ENCODE measurements at places on chromosomes 16 and 17. TPM values are rescaled to one million over a fixed set of nuclear protein-coding genes. Genes with fewer than 3 reads are reported as not detected.

DNA sequence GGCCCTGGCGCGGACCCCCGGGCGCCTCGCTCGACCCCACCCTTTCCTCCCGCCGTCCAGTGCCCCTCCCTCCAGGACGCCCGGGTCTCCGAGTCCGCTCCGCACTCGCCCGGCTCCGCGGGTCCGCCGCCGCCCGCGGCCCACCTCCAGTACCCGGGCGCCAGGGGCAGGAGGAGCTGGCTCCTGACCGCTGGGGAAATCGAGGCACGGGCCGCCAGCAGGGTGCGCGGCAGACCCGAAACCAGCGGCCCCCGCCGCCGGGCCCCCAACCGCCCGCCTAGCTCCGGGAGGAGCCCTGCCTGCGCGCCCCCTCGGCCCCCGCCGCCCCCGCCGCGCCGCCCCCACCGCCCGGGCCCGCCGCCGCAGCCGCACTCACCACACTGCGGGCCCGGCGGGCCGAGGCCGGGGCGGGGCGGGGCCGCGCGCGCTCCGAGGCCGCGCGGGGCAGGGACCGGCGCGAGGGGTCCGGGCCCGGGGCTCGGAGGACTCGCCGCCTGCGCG, 333 bp downstream of the MAFG start:
- DNase-seq, result no peak

DNA sequence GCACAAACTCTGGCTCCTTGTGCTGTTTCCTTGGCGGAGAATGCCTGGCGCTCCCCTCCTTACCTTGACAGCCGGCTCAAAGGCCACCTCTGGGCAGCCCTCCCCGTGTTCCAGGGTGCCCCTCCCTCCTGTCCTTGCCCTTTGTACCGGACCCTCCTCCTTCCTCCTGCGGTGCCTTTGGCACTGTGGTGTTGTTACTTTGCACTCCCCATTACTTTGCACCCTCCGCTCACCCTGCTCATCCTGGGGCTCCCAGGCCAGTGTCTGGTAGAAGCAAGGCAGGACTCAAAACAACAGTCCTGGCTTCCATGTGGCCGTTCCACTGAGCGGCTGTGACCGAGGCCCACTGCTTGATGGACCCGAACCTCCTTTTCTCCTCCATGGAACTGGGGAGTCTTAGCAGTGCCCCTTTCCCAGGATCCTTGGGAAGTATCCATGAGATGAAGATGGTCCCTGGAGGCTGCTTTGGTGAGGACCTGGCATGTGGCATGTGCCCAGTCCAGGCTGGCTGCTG, 147.8 kb downstream of the CMIP start:
- no peak for DNase-seq

DNA sequence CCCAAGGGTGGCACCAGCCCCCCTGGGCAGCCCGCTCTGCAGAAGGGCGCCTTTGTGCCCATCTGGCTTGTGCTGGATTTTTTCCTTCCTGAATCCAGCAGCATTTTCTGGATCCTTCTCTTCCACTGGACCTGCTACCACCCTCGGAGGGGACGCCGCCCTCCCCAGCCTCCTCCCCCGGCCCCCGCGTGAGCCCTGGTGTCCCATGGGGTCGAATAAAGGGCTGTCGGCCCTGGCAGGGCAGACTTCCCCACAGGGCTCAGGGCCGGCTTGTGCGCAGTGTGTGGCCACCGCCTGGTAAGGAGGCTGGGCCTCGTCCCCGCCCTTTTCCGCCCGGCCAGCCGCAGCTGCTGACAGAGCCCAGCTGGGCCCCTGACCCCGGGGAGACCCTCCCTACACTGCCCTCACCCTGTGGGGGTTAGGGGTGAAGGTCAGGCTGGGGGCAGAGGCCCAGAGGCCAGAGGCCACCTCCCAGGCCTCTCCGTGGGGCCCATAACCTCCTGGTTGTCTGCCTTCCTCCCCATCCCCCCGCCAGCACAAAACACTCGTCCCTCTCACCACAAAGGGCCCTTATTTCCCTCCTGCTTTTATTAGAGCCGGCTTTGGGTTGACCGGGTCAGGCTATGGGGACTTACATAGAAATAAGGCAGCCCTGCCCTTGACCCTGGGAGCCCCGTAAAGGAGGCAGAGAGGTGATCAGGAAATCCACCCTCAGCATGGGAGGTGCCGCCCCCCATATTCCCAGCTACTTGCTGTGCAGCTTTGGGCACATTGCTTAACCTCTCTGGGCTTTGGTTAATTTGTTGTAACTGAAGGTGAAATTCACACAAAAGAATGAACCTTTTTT, 179.3 kb upstream of the CIBAR2 start:
- DNase-seq, result no peak

GRCh38 chr16:70653406-70653805, 7.0 kb downstream of the IL34 start:
- DNase-seq, result no peak

DNA sequence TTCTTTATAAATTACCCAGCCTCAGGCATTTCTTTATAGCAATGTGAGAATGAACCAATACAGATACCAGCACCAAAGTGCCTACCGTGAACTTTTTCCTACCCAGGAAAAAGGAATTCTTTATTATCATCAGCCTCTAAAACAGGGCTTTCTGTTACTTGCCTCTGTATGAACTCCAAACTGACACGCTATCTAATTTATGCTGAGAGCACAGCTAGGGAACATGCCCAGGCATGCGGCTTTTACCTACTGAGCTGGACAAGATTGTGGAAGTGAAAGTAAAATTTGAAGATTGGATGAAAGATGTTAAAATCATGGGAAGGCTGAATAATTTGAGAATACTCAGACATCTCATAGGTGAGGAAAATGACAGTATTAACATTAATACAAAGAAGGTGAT, 24.4 kb upstream of the ADCY9 start:
- DNase-seq, result no peak

DNA sequence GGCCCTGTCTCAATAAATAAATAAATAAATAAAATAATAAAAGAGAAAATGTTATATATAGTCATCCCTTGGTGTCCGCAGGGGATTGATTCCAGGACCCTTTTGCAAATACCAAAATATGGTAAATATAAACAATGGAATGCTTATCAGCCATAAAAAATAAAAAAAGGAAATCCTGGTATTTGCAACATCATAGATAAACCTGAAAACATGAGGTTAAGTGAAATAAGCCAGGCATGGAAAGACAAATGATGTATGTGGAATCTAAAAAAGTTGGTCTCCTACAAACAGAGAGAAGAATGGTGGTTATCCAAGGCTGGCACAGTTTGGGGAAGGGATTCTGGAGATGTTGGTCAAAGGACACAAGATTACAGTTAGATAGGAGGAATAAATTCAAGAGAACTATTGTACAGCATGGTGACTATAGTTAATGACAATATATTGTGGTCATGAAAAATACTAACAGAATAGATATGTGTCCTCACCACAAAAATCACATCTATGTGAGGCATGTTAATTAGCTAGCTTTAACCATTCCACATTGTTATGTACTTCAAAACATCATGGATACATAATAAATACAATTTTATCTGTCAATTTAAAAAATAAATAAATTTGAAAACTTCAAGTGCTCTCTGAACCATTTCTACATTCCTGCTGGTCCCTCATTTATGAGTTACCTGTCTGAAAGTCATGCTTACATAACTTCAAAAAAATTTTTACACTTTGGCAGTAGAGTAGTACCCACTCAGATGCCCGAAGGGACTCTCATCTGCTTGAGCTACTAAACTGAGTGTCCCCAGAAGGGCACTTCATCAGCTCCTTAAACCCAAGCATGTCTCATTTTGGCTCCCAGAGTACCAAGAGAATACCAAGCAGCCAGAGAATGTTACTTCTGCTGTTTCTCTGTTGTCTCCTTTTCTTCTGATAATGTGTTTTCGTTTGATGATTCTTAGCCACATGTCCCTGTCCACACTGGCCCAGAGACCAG, 26.6 kb downstream of the N4BP1 start:
- DNase-seq, result no peak

GRCh38 chr16:59729613-59730012, 995.5 kb upstream of the GOT2 start:
- no peak for DNase-seq

- DNase-seq, result no peak
Observed at GRCh38 chr16:56961851-56962281, at the start of gene CETP. TSS of gene CETP (plus strand) at chr16:56961950. CDS start at chr16:56961980, 30 bp downstream.

DNA sequence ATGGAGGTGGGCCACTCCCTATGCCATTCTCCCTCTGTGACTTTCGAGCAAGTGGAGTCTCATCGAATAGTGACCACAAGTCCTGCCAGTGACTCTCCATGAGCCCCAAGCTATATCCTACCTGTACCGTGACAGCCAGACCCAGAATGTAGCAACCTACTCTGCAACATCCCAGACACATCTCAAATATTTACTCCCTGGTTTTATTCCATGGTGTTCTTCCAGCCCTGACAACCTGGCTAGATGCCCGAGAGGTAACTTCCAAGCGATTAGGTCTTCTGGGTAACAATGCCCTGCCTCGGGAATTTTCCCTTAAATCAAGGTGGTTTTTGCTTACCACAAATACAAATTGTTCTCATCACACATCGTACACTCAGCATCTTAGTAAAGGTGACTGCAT, 211.7 kb downstream of the ZFHX3 start:
- no peak for DNase-seq

DNA sequence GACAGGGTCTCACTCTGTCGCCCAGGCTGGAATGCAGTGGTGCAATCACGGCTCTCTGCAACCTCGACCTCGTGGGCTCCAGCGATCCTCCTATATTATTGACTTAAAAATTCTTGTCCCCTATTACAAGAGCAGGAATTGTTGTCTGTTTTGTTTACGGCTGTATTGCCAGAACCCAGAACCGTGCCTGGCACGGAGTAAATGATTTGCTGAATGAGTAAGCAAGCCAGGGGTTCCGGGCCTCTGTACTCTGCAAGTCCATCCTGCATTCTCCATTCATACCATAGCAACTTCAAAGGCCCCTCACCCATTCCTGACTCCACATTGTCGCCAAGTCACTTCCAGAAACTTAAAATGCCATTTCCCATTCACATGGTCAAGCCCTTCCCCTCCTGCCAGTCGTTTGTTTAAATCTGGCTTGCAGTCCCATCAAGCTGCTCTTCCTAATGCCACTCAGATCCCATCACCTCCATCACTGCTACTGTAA, 6.9 kb downstream of the ADCY9 start:
- no peak for DNase-seq

GRCh38 chr17:34341916-34342315, 14.4 kb upstream of the CCL13 start:
- no peak for DNase-seq

- no peak for DNase-seq
Observed at GRCh38 chr17:50763716-50764475, 3.4 kb downstream of the ANKRD40CL start.

GRCh38 chr17:80034791-80035686, 633 bp downstream of the TBC1D16 start:
- DNase-seq, result no peak

DNA sequence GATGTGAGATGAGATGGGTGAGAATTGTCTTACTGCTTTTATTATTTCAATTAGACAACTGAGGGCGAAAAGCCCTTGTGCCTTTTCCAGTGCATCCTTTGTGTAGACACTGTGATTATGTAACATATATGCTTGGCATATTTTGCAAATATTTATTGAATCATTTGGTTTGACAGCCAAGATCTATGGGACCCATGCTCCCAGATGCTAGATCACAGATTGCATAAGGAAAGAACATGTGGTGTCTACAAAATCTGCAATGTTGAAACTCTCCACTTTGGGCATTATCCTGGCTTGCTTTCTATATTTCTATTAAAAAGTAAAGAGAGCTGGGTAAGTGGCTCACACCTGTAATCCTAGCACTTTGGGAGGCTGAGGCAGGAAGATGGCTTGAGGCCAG, 4.8 kb upstream of the COG1 start:
- DNase-seq, result no peak

DNA sequence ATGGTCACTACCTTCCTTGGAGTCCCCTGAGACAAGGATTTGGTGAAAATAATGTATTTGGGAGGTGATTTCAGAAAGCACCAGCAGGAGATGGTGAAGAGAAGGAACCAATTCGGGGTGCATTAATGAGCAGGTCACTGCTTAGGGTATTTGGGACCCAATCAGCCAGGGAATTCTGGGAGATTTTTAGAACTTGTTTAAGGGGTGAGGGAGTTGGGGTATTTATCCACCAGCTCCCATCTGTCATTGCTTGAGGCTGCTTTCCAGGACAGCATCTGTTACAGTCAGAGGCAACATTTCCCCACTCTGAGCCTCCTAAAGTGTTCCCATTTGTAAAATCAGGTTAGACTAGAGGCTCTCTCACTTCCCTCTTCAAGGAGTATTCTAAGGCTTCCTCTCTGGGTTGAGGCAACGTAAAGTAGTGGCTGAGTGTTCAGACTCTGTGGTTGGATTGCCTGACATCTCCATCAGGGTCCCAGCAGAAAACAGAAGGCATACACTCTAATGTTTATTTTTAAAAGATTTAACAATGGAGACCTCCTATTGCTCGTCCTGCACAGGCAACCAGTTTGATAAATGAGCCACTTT, 60.9 kb downstream of the CLEC19A start:
- DNase-seq, result no peak

- DNase-seq, result peak; percentile 58
Observed at GRCh38 chr17:44221084-44221861, 1.8 kb upstream of the UBTF start.

- DNase-seq, result no peak
Observed at GRCh38 chr16:18839555-18839954, 38.2 kb upstream of the ARL6IP1 start.

DNA sequence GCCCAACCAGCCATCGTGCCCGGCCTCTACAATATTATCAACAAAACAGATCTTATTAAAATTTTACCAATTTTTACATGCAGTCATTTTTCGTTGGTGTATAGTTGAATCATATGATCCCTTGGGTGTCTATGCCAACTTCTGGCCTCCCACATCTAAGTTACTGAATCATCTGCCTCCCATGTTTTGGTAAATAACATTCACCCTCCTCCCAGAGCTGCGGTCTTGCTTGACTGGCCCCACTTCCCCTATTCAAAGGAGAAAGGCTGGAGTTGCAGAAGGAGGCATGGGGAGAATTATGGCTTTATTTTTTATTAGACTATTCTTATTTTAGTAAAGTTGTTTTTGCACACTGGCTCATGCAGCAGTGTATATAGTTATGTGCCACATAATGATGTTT, 18.5 kb upstream of the CCL23 start:
- no peak for DNase-seq

GRCh38 chr16:69486724-69487123, 62.3 kb downstream of the CYB5B start:
- DNase-seq, result no peak

- no peak for DNase-seq
Observed at GRCh38 chr16:68377667-68378393, 67.0 kb downstream of the PRMT7 start.

The PNMT gene
- total RNA-seq, result not detected

The CFAP119 gene
- total RNA-seq, result 8.8 TPM

The IL32 gene
- 3.4 TPM for total RNA-seq

The SKA2 gene
- 17.0 TPM for total RNA-seq

The CIBAR2 gene
- not detected for total RNA-seq

The CCL15 gene
- not detected for total RNA-seq

The CBX2 gene
- total RNA-seq, result 0.37 TPM

The ACE gene
- total RNA-seq, result 3.3 TPM

Data from activated B cell treated with CpG ODN at 0.5 μM for 24 hours (primary cell).